NCI-H1092 treated with DMSO at 0.1 percent for 48 hours (cell line): ENCODE measurements at places on chromosomes 4 and X.

DNA sequence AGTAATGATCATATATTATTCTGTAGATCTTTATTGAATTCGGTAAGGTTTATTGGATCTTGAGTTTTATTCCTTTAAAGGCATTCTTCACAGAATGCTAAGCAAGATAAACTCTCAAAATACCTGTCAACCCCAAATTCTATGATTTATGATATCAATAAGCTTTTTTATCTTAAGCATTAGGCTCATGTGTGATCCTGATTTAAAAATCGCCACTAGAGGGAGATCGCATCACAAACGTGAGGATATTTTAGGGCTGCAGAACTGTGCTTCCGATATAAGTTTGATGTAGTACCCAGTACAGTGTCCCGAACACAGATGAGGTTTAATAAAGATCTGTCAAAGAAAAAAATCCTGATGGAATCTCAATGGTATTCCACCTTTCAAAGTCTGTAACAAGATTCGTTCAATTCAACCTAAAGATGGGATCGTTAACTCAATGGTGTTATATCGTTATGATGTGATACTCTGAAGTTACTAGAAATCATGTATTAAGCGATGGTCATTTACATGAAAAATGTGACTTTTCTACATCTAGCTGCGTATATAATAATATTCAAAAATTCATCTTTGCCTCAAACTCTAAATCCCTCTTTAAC is 169.0 kb downstream of the CORIN start:
- peak; percentile 49 for DNase-seq

- no peak for DNase-seq
Measured at GRCh38 chrX:20712811-20713210, 446.1 kb upstream of the RPS6KA3 start.

GRCh38 chr4:29014555-29014954 is 1705.6 kb upstream of the PCDH7 start:
- no peak for DNase-seq

DNA sequence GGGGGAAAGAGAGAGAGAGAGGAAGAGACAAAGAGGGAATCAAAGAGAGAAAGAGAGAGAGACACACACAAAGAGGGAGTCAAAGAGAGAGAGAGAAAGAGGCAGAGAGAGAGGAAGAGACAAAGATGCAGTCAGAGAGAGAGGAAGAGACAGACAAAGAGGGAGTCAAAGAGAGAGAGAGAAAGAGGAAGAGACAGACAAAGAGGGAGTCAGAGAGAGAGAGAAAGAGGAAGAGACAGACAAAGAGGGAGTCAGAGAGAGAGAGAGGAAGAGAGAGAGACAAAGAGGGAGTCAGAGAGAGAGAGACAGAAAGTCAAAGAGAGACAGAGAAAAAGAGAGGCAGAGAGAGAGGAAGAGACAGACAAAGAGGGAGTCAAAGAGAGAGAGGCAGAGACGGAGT is 45.5 kb downstream of the MAGEA9 start:
- DNase-seq = no peak

- no peak for DNase-seq
Measured at GRCh38 chrX:10174810-10175209, 18.0 kb downstream of the CLCN4 start.

DNA sequence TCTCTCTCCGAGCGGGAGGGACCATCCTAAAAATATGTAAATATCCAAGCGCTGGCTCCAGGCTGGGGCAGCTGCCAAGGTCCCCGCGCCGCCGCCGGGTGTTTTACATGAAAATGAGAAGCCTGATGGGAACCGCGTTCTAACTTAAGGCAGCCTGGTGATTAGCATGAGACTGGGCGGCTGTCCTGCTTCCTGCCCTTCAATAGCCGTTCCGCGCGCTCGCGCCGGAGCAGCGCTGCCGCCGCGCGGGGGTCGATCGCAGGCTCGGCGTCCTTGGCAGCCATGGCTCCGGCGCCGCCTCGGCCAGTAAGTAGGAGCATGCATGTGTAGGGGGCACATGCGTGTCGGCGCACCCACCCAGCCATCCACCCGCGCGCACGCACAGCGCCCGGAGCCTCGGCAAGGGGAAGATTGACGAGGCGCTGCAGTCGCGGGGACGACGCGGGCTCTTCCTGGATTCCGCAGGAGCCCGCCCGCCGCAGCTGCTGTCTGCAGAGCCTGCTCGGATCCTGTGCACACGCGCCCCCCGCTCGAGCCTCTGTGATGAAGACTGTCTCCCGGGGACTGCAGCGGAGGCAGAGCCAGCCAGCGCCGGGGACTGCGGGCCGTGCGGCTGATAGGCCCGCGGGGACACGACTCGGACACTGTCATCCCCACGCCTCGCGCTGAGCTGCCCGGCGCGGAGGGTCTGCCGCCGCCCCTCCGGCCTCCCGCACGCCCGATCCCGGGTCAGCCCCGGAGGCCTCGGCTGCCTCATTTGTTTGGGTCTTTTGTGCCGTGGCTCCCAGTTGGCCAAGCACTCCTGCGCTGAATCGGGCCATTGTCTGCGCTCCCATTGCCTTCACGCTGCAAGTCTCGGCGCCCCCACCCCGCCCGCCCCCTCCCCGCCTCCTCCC is 734 bp downstream of the STOX2 start:
- DNase-seq = peak; percentile 42

GRCh38 chr4:186932631-186933187 is 209.1 kb upstream of the FAT1 start:
- no peak for DNase-seq

DNA sequence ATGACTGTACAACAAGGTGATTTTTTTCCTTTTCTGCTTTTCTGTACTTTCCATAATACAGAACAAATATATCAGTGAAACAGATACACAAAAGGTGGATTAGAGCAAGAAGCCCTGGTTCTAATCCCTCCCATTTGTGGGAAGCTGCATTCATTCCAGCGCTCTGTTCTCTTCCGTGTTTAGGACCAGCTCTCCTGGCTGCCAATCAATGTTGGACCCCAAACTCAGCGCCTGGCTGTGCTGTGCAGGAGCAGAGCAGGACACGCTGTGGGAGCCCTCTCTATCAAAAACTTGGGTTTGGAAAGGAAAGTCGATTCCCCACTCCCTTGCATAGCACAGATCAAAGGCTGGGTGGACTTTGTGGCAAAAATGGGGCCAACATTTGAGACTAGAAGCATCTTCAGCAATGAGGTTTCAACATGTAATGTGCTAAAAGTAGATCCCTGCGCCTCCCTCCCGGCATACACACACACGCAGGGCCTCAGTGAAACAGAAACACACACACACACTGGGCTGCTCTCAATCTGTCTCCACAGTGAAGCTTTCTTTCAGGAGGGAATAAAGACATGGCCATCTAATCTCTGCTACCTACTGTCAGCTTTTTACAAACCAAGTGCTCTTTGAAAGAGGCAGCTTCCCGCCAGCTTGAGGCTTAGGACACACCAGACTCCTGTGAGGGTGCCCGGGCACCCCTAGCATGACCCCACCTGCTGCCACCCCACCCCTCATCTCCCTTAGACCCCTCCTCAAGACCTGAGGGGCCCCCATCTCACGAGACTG is 12.2 kb downstream of the WDR1 start:
- DNase-seq = no peak

- DNase-seq = no peak
Measured at GRCh38 chrX:11119313-11119943, 8.3 kb downstream of the HCCS start.

- DNase-seq = no peak
Measured at GRCh38 chr4:138003248-138003647, 238.9 kb downstream of the SLC7A11 start.

GRCh38 chr4:47913861-47914219 is 543 bp downstream of the NFXL1 start:
- peak; percentile 43 for DNase-seq

GRCh38 chr4:3208826-3209225 is 40.1 kb upstream of the MSANTD1 start:
- no peak for DNase-seq

DNA sequence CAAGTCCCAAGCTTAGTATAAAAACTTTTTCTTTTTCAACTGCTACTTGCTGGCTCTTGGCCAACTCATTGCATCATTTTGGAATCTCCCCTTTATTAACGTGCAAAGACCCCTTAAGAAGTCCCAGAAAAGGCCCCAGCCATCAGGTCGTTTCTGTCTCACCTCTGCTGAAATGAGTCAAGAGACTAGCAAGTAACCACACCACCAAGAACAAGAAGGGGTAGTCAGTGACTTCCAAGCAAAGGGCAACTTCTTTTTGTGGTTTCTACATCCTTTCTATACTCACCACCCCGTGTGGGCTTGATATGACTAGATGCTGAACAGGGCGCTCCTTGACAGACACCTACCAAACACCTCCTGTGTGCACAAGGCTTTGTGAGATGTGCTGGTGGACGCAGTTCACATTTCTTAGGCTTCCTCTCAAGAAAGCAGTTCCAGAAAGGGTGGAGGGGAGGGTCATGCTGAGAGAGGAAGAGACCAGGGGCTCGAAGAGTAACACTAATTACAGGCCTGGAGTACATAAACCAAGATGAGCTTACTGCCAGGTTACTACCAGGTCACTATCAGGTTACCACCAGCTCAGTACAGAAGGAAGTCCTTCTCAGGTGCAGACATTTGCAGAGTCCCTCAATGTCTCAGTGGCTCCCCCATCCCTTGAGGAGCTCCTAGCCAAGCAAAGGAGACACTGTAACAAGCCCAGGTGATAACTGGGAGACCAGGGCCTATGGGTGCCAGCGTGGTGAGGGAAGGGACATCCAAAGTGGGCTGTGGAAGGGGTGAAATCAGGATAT is 19.3 kb downstream of the JAKMIP1 start:
- DNase-seq = no peak

- DNase-seq = no peak
Measured at GRCh38 chrX:79270401-79270800, 96.7 kb downstream of the ITM2A start.

DNA sequence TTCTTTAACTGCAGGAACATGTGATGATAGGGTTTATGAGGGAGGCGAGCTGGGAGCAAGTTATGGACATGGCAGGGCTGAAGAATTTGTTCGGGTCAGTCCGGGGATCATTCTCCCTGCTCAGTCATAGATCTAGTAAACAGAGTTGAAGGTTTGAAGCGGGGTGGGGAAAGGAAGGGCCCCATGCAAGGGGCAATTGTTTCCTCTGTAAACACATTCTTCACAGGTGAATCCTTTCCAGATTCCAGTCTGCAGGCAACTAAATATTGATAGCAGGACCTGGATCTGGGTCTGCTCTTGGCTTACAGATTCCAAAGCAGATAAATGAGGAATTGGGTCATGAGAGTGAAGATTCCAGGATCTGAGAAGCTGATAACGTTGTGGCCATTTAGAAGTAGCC is 44.3 kb upstream of the ARHGAP24 start:
- DNase-seq = no peak

DNA sequence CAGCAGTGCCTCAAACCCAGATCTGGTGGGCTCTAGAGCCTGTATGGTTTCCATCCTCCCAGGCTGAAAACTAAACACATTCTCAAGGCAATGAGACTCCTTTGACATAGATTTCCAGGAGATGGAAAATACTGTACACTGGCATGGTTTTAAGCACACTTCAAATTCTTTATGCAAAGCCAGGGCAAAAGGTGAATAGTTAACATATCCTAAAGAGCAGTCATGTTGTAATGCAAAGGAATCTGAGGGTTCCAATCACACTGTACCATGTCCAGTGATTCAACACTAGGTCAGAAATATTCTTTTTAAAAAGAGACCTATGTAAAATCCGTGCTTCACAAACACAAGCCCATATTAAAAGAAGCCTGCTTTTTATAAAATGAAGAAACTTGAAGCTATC is 195.3 kb downstream of the QDPR start:
- DNase-seq = no peak

DNA sequence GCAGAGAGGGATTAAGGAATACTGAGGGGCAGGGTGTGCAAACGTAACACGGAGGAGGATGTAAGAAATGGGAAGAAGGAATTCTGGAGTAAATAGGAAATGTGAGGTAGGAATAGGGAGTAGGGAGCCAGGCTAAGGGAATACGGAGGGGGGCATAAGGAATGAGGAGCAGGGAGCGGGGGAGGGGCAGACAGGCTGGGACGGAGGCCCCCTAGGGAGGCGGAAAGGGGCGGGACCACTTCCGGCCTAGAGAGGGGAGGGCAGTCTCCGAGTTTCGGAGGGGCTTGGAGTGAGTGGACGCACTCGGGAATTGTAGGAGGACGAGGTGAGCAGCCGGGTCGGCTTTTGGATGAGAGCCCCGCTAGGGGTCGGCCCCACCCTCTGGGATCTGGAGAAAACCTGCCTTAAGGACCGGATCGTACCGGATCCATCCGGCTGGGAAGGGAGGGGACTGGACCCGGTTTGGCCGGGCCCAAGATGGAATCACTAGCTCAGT is 612 bp downstream of the MAGED2 start:
- peak; percentile 90 for DNase-seq

DNA sequence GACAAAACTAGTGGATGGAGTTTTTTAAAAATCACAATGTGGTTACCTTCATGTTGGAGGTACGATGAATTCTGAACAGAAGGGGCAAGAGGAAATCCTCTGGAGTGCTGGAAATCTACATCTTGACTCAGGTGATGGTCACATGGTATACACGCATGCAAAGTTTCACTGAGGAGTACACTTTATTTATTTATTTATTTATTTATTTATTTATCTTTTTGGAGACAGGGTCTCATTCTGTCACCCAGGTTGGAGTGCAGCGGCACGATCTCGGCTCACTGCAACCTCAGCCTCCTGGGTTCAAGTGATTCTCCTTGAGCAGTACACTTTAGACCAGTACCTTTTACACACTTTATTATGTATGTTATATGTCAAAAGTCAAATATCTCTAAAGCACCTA is 645.7 kb upstream of the DIPK2B start:
- DNase-seq = no peak

GRCh38 chrX:150236327-150236726 is 126.8 kb upstream of the MAMLD1 start:
- DNase-seq = no peak

- DNase-seq = no peak
Measured at GRCh38 chr4:176413171-176413570, 93.4 kb downstream of the SPCS3 start.

DNA sequence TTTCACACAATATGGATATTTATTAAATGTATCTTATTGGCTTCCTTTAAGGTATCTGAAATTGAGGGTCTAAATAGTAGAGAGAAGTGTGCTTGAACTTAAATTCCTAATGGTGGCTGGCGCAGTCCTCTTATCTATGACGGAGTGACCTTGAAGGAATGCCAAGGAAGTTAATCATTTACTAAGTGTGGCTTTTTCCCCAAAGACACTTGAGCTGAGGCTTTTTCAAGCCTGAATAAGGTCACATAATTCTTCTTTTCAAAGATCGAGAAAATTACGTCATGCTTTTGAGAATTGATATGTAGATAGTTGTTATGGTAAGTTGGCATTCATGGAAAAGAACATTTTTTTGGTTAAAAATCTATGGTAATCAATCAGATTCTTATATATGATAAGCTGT is 11.7 kb upstream of the PRPS2 start:
- no peak for DNase-seq
